HT1080 (cell line): ENCODE measurements at places on chromosomes 7 and 10. TPM values are rescaled to one million over a fixed set of nuclear protein-coding genes. Genes with fewer than 3 reads are reported as not detected.
A peak's percentile ranks its signal among the peaks of the same experiment; 100 is the strongest.

GRCh38 chr10:78894841-78895195, 173.9 kb upstream of the ZMIZ1 start:
- DNase-seq: no peak

DNA sequence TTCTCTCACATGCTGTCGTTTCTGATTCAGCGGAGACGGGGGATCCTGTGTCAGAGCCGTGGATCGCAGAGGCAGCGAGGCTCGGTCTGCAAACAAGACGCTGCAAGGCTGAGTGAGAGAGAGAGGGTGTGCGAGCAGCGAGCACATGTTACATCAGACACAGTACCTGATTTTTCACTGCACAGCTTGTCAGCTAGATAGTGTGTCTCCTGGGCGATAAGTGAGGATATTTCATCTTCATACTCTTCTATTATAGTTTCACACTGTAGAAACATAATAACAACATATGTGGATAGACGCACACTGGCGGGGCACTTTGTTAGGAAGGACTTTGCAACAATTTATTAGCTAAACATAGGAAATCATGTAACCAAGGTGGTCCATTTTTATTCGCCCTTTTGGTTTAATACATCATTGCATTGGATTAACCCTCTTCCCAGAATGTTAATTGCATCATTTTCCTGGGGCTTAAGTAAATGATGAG, 39.5 kb downstream of the CNPY1 start:
- no peak for DNase-seq

DNA sequence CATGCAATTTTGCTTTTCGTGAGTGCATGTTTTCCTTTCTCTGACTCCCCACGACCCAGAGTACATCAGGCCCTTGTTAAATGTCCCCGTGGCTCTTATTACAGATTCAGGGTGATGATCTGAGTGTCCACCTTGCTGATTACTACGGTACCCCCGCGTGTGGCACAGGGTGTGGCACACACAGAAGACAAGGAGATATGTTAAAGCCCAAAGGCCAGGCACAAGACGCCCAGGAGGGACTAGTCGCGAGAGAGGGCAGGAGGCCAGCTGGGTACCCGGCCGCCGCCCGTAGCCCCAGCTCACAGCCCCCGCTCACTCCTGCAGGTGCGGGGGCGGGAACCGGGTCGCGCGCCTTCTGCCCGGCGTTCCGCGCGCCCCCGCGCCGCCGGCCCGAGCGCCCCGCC, 281 bp upstream of the EXOC6 start:
- no peak for DNase-seq

DNA sequence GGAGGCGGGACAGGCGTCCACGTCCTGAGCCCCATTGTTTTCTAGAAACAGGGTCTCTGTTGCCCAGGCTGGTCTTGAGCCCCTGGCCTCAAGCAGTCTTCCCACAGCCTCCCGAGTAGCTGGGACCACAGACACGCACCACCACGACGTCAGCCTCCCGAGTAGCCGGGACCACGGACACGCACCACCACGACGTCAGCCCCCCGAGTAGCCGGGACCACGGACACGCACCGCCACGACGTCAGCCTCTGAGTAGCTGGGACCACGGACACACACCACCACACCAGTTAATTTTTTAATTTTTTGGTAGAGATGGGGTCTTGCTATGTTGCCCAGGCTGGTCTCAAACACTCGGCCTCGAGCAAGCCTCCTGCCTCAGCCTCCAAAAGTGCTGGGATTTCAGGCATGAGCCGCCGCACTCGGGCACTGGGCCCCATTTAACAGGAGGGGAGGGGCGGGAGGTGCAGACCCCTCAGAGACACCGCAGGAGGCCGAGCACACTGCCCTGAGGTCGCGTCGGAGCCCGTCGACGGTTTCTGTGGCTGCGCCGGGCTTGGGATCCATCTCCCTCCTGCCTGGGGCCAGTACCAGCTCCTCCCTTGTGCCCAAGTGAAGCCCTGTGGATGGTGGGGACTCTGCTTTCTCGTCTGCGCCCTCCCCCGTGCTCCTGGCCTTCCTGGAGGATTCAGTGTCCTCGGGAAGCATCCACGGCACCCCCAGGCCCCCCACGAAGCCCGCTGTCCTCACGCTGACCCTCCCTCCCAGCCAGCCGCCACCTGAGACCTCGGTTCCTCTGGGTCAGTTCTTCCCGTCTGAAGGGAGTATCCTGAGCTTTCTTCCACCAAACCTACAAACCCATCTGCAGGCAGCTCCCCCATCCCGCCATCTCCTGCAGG, 13.0 kb downstream of the FAM20C start:
- no peak for DNase-seq

DNA sequence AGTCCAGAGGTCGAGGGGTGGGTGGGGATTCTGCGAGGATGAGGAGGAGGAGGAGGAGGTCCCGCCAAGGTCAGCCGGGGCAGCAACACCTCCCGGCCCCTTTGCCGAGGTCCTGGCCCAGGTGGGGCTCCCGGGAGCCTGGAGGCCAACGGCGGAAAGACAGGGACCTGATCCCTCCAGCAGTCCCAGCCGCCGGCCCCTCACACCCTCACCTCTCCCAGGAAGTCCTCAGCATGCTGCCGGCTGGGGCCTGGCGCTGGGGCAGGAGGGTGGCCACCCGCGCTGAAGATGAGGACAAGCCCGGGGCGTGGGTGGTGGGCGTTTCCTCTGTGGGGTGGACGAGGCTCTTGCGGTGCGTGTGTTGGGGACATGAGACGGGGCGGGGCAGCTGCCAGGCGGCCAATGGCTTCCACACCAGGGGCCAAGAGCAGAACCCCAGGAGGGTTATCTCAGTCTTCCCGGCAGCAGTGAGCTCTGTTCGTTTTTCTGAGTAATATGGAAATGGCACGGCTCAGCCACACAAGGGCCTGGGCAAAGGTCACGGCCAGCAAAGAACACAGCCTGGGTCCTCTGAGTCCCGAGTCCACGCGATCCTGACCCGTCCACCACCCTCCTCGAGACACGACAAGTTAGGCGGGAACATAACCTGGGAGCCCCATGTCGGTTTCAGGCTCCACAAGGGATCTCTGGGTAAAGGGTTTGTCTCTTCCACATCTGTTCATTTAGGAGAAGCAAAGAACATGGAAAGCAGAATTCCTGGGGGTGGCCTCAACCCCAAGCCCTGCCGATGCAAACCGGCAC, 82.9 kb upstream of the PDGFA start:
- no peak for DNase-seq

DNA sequence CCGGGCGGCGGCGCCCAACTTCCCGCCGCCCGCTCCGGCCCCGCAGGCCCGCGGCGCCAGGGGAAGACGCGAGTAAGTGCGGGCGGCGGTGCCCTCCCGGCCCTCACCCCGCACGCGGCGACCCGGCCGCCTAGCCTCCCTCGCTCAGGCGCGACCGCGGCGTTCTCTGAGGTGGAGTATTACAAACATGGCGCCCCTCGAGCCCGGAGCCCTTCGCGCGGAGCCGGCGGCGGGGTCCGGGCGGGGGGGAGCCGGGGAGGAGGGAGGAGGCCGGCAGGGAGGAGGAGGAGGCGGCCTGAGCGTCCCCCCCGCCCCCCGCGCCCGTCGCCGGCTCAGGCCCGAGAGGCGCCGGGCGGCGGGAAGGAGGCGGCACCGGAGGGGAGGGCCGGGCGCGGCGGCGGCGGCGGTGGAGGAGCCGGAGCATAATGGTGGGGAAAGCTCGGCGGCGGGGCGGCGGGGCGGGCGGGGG, at the start of gene ZMYND11:
ZMYND11 (plus strand) TSS at position 324 of the 469 bp plus-strand sequence. CDS start 44,558 bp downstream, outside the sequence.
- DNase-seq: no peak

DNA sequence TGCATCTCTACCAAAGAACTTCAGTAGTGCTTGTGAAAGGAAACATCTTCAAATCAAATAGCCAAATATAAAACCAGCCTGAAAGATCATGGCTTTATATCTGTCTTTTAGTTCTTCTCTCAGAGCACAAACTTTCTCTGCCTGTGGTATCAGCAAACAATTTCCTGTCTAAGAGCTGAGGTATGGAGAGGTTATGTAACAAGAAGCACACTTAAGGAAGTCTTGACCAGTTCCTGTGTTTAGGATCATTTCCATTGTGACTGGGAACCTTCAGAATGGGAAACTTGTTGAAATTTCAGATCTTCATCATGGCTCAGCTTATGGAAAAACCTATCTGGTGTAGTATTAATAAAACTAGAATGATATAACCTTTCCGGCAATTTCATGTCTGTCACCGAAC, 148.8 kb downstream of the MBL2 start:
- DNase-seq: no peak

DNA sequence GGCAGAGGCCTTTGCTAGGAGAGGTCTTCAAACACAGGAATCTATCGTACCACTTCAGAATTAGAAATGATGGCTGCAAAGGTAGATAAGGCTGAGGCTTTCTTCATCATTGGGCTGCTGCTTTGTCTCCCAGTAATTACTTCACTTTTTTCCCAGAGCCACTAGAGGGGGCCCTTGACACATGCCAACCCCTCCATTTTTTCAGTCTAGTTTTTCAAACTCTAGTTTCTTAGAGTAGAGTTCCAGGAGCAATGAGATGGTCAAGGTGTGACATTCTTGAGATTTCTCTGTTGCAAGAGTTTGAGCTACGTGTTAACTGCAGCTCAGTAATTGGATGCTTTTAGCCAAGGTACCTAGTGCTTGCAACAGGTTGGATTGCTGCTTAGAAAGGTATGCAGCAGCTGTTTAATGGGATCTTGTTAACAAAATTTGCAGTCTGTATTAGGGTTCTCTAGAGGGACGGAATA, 33.8 kb upstream of the RBM20 start:
- peak; percentile 66 for DNase-seq

GRCh38 chr7:38831259-38831996, 77.6 kb downstream of the VPS41 start:
- DNase-seq: no peak

DNA sequence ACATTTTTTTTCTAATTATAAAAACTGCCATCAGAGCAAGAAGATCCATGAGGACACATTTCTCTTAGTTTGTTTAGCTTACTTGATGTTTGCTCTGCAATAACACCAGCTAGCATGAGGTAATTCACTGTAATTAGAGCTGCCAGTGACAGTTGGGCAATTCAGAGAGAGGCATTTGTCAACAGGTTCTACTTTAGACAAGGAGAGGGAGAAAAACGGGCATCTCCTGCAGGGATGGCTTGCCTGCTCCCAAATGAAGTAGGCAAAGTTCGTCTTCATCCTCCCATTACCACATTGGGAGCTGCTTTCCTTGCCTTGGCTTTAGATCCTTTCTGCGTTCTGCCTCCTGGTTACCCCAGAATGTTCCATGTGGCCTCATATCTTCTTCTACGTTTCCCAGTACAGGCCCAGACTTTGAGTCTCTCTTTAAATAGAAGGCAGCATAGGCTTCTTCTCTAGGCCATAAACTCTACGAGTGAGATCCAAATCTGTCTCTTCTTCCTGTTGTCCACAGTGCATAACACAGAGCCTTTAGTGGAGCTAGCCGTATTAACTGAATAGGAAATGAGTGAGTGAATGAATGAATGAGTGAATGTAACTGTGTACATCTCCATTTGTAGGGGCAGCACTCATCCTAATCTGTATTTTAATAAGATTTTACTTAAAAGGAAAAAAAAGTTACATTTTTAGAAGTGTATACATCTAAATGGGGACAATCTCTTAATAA, 21.2 kb downstream of the ASB15 start:
- no peak for DNase-seq

- no peak for DNase-seq
Measured at GRCh38 chr7:16804674-16805439, at the start of gene AGR2. Gene AGR2, minus strand, starts transcription at chr7:16804999. Its CDS starts 3,203 bp downstream, at chr7:16801796.

- no peak for DNase-seq
Measured at GRCh38 chr10:94411304-94411703, 9.0 kb downstream of the TBC1D12 start.

GRCh38 chr7:39465055-39465929, 100.9 kb upstream of the YAE1 start:
- DNase-seq: peak; percentile 36

DNA sequence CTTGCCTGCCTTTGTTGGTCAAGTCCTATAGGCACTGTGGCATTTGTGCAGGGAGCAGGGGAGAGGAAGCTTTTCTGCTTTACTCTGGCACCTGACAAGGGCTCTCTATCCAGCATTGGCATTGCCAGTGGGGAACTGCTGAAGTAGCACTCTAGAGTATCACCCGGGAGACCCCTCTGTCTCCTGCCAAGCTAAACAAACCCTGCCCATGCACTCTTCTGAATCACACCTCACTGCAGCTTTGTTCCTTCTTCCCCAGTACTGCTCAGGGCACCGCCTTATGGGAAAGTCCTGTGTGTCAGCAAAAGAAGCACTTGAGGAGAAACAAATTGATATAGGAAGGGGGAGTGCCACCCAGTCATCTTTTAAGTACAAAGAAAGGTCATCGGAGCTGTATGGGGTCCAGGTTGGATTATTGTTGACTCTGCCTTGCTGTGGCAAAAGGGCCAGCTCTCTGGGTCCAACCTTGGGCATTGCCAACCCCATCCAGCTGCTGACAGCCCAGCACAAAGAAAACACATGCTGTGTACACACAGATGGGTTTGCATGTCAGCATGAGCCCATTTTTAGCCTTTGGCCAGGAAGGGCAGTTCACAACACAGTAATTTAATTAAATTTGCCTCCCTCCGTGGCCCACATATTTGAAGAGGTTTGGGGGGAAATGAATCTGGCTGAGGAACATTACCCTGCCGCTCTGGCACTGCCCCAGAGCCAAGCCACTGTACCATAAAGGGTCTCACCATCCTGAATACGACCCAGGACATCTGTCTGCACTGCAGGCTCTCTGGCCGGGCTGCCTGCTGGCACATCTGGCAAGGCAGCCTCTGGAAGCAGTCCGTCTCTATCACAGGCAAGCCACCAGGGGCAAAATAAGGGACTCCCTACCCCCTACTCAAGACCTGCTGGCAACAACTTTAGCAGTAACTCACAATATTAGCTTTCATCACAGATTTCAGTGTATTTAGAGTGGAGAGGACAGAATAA, 13.1 kb downstream of the LRRC4 start:
- peak; percentile 66 for DNase-seq

DNA sequence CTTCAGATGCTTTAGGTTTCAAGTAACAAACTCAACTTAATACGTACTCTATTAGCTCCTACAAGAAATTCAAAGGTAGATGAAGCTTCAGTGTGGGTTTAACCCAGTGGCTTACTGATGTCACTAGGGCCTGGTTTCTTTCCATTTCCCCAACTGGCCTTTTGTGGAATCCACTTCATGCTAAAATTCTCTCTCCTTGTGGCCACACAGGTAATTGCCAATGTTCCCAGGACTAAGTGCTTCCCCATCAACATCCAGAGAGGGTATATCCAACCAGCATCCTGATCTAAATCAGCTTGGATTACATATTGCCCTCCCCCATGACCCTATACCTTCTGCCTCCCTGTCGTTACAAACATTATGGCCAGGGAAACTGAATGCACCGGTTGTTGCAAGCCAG, 10.7 kb downstream of the FBXL13 start:
- DNase-seq: no peak

Gene HMX3
- not detected in 2 replicates for total RNA-seq

Gene HTR7
- total RNA-seq: 16.8 and 19.4 TPM in 2 replicates

Gene CHRM2
- not detected in 2 replicates for total RNA-seq

Gene PLAU
- total RNA-seq: 504 and 552 TPM in 2 replicates

Gene CYP3A7
- total RNA-seq: 0.32 and 0.50 TPM in 2 replicates

Gene DOCK1
- total RNA-seq: 26.4 and 28.6 TPM in 2 replicates

Gene SPACDR
- total RNA-seq: 0.85 TPM in 1 of 2 replicates, not detected in the other

Gene FFAR4
- total RNA-seq: not detected in 2 replicates

Gene AEBP1
- not detected in 2 replicates for total RNA-seq
